Karpas-422 (cell line): ENCODE measurements at places on chromosomes 11 and 22. TPM values are rescaled to one million over a fixed set of nuclear protein-coding genes. Genes with fewer than 3 reads are reported as not detected.

OR4C15 gene
- total RNA-seq: not detected in 2 replicates

SEZ6L gene
- total RNA-seq: 0.14 and 0.41 TPM in 2 replicates

RIMBP3C gene
- 0.65 TPM in 1 of 2 replicates, not detected in the other for total RNA-seq

NCF4 gene
- total RNA-seq: 116 and 179 TPM in 2 replicates

ST14 gene
- 0.18 and 0.30 TPM in 2 replicates for total RNA-seq

PICALM gene
- total RNA-seq: 231 and 566 TPM in 2 replicates
